ENCODE measurements at places on chromosomes 2 and 18. TPM values are rescaled to one million over a fixed set of nuclear protein-coding genes. Genes with fewer than 3 reads are reported as not detected.

Gene TCF23
- not detected for total RNA-seq

DNA sequence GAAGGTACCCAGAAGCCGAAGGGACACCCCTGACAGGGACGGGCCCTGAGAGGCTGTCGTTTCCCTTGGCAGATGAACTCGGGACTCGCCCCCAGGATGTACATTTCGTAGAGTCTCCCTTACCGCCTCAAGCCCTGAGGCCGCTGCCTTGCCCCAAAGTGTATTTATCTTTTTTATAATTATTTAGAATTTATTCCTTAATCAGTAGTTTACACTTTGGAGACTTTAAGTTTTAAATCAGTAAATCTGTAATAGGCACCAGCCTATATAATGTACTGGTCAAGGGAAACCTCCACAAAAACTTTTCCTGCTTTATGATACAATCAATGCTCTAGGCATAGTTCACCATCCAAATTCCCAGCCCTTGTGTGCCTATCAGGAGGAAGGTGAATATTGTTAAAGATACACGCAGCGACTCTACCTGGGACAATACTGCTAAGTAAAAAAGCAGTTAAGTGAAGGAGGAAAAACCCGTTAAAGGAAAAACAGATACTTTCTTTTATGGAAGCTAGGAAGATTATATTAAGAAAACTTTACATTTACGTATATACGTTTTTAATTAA lies 848 bp downstream of the VRK2 start:
- H3K27ac ChIP-seq: peak overlapping the region; percentile 96
- H3K4me3 ChIP-seq: peak overlapping the region; percentile 85

GRCh38 chr2:84972932-84973331 lies 2.0 kb downstream of the KCMF1 start:
- peaks cover 50% of the 10 kb centered on the region for H3K36me3 ChIP-seq
- peaks cover 48% of the 10 kb centered on the region for H3K4me1 ChIP-seq
- peak overlapping the region; percentile 84 for H3K27ac ChIP-seq
- no peak for DNase-seq
- H3K4me3 ChIP-seq: peak overlapping the region; percentile 89

Gene NT5C1B
- not detected for total RNA-seq

Gene CPS1
- total RNA-seq: 2.6 TPM

DNA sequence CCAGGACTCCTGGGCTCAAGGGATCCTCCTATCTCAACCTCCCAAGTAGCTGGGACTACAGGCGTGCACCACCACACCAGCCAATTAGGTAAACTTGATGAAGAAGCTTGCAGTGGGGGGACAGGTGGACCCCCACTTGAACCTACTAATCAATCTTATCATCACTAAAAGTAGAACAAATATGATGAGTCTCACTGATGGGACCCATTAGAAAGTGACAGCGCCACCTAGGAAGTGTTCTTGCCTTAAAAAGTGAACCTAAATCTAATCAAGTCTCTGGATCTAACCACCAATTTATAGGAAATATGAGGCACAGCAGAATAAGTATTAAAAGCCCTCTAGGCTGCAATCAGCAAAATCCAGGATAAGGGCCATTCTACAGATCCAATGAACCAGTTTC lies 79.2 kb downstream of the BIN1 start:
- H3K36me3 ChIP-seq: no peaks in the 10 kb centered on the region
- no peak overlapping the region for H3K27ac ChIP-seq
- no peak for DNase-seq
- H3K4me3 ChIP-seq: no peak overlapping the region
- H3K4me1 ChIP-seq: peaks cover 10% of the 10 kb centered on the region

- H3K27ac ChIP-seq: no peak overlapping the region
- H3K36me3 ChIP-seq: no peaks in the 10 kb centered on the region
- no peaks in the 10 kb centered on the region for H3K4me1 ChIP-seq
These were observed 1196.1 kb upstream of the CDH2 start for GRCh38 chr18:29373000-29373399.

Measured in activated naive CD8-positive, alpha-beta T cell treated with anti-CD3 and anti-CD28 coated beads for 36 hours (primary cell).